Mesendoderm (in vitro differentiated cells): ENCODE measurements at places on chromosomes 6 and 20.

- DNase-seq, result no peak
These were observed 1846.5 kb upstream of the DEFB115 start for GRCh38 chr20:29410806-29411457.

DNA sequence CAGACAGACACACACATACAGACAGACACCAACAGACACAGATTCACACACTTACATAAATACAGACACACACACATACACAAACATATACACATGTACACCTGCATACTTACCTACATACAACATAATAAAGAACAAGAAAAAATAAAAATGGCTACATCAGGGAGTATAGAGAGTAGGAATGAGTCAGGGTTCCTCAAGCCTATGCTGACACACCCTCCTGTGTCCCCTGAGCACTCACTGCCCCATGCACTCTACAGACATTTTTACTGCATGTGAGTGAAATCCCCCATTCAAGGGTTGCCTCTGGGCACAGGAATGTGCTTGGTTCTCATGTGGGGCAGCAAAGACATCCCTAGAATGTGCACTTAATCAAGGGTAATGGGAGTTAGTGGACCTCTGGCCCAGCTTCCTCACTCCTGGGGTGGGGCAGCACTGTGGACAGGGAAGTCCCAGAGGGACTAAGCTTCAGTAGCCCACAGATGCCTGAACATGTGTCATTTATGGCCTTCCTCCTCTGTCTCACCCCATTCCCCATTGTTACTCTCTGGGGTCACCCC is 185.9 kb upstream of the FOXA2 start:
- DNase-seq, result no peak

DNA sequence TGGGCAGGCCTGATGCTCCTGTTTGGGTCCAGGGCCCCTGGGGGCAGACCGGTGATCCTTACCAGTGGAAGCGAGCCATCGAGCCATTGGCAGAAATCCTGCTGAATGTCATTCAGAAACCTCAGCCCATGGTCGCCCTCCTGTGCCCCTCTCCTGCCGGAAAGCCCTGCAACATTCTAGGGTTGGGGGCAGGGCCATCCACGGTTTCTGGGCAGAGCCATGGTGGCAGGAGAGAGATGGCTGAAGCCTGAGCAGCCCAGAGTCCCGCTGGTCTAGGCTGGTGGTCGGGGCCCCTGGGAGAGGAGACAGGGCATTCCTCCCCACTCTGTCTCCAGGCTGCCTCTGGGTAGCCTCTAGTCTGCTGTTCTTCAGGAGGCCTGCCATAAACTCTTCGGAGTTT is 19.6 kb upstream of the CHMP4B start:
- no peak for DNase-seq

GRCh38 chr6:107699697-107700325 is 124.3 kb downstream of the SCML4 start:
- DNase-seq, result peak; percentile 61

DNA sequence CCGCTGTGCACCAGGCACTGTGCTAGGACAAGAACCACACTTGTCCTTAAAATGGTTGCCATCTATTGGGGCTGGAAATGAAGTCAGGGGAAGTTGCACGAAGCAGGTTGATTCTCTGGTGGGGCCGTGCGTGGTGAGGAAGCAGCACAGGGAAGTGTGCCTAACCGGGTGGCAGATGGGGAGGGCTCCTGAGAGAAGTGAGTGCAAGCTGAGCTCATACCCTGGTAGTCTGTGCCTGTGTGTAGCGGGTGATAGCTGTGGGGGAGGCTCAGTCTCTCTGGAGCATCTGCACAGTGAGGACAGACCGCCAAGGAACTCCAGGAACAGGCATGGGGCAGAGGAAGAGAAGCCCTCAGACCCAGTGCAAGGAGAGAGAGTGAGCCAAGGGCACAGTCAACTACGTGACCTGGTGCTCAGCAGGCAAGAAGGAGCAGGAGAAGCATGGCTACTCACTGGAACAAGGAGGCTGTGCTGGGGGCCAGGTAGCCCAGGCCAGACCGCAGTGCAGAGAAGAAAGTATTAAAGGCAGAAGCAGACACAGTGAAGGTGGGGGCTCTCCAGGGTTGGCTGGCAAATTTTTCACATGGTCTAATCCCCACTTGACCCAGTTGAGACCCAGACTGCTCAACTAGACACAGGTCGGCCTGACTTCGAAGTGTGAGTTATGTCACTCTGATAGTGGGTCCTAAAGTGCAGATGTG is 155.0 kb downstream of the CDH26 start:
- DNase-seq, result no peak

DNA sequence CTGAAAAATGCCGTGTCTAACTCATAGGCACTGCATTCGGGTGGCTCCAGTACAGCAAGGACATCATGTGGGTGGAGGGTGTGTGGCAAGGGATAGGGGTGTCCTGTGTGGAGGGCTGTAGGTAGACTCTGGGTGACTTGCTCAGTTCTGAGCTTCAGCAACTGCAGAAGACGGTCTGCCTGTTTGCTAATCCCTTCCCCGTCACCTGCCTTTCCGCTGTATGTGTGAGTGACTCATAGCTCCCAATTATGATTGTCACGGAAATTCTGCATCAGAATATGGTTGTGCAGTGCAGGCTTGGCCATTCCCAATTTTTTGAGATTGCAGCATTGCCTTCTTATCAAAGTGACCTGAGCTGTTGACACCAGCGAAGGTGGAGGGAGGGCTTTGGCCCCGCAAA is 174.3 kb downstream of the CDH4 start:
- DNase-seq, result no peak

GRCh38 chr20:62087227-62087626 is 21.5 kb upstream of the TAF4 start:
- DNase-seq, result no peak

DNA sequence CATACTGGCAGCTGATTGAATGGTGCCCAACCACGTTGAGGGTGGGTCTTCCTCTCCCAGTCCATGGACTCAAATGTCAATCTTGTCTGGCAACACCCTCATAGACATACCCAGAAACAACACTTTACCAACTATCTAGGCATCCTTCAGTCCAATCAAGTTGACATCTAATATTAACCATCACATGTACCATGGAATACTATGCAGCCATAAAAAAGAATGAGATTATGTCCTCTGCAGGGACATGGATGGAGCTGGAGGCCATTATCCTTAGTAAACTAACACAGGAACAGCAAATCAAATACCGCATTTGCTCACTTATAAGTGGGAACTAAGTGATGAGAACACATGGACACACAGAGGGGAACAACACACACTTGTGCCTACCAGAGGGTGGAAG is 206.9 kb upstream of the RNF217 start:
- DNase-seq, result no peak

- DNase-seq, result no peak
These were observed 2.8 kb upstream of the CDH22 start for GRCh38 chr20:46311039-46311650.

DNA sequence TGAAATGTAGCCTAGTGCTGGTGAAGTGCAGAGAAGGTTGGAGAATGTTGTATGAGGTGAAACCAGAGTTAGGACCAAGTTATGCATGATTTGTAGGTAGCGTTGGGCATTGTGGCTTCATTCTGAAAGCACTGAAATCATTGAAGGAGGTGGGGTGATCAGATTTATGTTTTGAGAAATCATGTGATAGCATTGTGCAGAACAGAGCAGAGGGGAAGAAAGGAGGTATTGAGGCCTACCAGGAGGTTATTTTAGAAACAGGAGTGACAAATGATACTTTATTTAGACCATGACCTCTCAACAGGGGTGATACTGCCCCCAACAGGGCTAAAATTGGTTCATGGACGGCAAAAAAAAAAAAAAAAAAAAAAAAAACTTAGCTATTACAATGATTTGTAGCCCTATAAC is 15.6 kb upstream of the HMGN3 start:
- DNase-seq, result peak; percentile 31

- DNase-seq, result no peak
These were observed 4.4 kb downstream of the PARD6B start for GRCh38 chr20:50735813-50736212.

- peak; percentile 77 for DNase-seq
These were observed 3.4 kb upstream of the SRC start for GRCh38 chr20:37342231-37343177.

GRCh38 chr20:36461600-36462439 is 79.5 kb upstream of the MYL9 start:
- DNase-seq, result peak; percentile 67

GRCh38 chr20:49320460-49320859 is 42.6 kb upstream of the ZNFX1 start:
- peak; percentile 94 for DNase-seq

GRCh38 chr6:37878150-37878710 is 58.7 kb downstream of the ZFAND3 start:
- DNase-seq, result no peak

DNA sequence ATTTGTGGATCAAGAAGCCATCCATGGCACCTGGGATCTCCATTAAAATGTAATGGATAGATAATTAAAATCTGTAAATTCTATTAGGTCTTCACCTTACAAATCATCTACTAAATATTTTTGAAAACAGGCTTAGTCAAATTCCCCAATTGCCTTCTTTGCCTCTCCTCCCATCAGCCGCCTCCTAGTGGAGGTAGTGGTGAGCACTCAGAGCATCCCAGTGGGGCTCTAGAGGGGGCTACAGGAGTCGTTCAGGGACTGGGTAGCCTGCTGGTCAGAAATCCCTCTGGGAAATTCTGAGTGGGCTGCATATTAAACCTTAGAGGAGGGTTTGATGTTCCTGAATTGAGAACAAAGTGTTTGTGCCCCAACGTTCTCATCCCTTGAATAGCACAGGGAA is 20.8 kb upstream of the PAX1 start:
- peak; percentile 58 for DNase-seq

DNA sequence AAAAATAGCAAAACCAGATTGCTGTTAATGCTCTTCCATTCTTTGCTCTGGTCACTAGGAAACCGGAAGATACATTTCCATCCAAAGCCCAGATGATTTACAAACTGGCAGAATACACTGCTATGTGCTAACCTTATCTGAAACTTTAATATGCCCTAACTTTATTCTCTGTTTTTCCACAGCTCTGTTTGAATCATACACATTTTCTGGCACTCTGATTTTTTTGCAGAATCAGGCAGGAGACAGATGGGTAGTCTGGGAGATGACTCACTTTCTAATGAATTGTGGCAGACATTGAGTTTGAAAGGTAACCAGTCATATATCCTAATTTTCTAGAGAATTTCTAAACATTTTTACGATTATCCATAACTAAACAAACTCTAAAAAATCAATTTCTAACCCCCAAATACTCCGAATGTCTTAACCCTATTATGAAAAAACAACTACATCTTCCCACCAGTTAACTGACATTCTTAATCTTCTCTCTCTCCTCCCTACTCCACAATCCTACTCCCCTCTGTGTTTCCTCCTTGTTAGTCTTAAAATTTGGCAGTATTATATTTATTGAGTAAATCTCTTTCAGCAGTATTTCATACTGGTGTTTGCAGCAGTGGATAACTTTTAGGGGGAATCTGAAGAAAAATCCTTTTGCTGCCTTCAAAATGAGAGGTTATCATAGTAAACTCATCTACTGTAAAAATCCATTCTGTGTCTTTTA is 63.5 kb downstream of the MAN1A1 start:
- no peak for DNase-seq

DNA sequence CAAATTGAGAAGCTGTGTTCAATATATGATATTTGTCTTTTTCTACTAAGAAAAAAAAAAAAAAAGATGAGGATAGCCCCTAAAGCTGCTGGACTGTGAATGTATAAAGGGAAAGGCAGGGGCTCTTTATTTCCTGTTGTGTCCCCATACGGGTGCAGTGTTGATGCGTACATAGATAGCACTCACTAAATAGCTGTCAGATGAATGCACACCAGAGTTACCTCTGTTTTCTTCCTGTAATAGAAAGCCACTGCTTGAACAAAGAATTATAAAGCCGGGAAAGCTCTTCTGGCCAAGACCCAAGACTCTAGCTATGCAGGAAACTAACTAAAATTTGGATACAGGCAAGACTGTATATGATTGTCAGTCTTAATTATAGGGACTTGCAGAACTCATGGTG is 260.0 kb downstream of the FARS2 start:
- no peak for DNase-seq

- peak; percentile 67 for DNase-seq
These were observed 52.5 kb downstream of the RPS12 start for GRCh38 chr6:132866762-132867449.

DNA sequence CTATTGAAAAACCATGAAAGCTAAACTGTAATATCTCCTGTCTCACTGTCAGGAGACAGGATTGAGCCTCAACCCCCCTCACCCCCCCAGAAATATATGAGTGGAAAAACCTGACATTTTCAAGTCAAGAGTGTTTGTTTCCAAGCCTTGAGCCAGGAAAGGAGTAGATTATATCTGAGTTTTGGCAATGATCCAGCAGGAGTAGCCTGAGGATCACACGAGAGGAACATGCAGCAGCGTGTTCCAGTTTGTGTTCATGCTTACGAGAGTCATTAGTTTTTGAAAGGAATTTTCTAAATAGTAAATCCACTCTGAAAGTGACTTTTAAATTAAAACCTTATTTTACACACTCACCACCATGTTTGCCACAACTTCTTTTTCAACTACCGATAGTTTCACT is 15.8 kb downstream of the IL22RA2 start:
- no peak for DNase-seq

DNA sequence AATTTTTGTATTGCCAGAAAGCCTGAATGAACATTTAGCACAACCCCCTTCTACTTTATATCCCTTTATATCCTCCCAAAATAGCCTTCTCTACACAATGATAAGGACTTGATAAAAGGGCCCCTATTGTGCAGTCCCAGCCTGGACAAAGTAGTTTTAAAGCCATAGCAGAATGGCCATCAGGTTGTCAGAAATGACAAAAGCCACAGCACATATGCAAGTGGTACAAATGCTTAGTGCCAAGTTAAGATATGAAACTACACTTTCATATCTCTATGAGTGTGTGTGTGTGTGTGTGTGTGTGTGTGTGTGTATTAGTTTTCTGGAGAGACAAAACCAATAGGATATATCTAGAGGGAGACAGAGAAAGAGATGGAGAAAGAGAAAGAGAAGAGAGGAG is 132.6 kb downstream of the SGK1 start:
- DNase-seq, result no peak

- DNase-seq, result no peak
These were observed 32.4 kb upstream of the ADTRP start for GRCh38 chr6:11810854-11811643.

DNA sequence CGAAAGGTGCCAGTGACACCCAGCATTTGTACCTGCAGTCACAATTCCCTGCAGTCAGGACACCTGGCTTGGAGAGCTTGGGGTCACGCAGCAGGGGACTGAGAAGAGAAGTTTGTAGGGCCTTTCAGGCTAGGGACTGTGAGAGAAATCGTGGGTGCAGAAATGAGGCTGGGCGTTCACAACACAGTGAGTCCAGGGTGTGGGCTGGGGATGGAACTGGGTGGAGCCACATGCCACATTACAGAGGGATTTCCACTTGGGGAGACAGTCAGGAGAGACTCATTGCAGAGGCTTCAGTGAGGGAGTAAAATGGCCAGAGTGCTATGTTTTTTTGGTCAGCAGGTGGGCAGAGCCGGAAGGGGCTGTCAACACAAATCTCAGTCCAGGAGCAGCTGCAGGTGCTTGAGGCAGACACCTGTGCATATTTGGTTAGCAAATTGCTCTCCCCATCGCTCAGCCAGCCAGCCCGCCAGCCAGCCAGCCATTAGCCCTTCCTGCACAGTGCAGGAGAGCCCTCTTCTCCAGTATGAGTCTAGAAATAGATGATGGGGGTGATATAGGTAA is 7.4 kb downstream of the ITPR3 start:
- DNase-seq, result no peak
